ENCODE measurements at places on chromosomes 3 and 15.

- no peak for DNase-seq
Measured at GRCh38 chr3:30155755-30156154, 450.6 kb upstream of the TGFBR2 start.

DNA sequence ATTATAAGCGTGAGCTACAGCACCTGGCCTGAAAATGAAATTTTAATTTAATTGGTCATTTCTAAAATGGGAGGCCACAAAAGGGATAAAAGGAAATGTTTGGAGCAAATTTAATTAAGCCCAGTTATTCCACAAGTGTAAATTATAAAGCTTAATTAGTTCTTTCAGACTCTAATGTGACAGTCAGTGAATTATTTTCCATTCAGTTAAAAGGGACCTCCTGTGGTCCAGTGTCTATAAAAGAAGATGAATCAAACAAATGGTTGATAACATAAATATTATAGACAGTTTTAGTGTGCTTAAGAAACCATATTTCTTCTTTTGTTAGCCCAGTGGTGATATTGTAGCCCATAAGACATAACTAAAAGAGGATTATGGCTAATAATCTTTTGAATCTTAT is 66.4 kb downstream of the CNOT10 start:
- no peak for DNase-seq

GRCh38 chr3:127394984-127395662 is 107.3 kb upstream of the PRR20G start:
- DNase-seq = no peak

DNA sequence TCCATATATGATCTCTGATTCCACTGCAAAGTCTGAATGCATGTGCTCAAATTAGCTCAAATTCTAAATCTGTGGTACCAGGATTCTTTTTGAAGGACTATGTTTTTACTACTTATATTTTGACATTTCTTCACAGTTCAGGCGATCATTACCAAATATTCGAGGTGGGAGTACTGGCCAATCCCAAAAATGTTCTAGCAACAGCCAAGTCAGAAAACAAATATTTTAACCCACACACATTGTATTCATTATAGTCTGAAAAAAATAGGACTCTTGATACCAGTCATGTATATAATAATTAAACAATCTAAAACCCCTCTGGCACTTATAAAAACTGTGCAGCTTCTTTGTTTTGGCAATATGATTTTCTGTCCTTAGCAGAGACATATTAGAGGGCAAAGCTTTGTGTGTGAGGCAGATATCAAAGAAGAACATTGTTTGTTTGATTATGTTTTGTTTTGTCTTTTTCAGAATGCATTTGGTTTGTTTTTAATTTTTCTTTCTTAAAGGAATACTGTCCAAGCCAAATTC is 37.4 kb downstream of the FGF7 start:
- no peak for DNase-seq

GRCh38 chr3:76138921-76139320 is 353.6 kb upstream of the ZNF717 start:
- DNase-seq = no peak

DNA sequence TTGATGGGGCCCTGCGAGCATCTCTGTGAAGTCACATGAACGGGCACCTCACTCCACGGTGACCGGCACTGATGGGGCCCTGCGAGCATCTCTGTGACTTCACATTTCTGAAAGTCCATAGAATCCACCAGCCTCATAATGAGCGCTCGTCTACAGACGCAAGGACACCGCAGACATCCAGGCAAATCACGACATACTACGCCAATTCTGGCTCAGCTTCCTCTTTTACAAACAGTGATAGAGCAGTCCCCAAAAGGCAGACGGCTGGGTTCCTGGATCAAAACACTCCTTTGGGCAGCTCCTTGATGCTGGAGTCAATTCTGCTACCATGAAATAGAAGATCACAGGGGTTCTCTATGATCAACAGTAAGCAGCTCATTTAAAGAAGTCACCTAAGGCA is 125.4 kb downstream of the XXYLT1 start:
- no peak for DNase-seq

DNA sequence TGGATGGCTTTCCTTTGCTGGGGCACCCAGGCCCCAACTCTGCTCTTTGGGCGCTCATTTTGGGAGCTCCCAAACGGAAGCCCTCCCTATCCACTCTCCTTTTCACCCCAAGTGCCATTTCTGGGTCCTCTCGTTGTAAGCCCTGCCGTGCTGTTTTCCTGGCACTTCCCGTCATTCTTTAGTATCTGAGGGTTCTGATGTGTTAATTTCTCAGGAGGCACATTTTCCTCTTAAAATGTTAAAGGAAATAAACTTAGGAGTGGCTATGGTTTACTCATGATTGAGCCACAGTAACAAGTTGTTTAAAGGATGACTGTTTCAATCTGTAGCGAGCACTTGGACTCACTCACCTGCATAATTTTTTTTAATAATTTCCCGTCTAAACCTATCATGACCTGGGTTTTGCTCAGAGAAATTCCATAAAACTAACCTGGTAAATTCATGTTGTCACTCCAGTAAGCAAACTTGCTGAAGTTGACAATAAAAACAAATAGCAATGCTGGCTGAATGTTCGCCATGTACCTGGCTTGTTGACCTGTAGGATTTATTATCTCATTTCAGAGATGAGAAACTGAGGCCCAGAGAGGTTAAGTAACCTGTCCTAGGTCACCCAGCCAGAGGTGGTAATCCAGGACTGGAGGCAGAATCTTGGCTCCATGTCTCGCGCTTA is 10.6 kb downstream of the ALDH1A3 start:
- DNase-seq = no peak

DNA sequence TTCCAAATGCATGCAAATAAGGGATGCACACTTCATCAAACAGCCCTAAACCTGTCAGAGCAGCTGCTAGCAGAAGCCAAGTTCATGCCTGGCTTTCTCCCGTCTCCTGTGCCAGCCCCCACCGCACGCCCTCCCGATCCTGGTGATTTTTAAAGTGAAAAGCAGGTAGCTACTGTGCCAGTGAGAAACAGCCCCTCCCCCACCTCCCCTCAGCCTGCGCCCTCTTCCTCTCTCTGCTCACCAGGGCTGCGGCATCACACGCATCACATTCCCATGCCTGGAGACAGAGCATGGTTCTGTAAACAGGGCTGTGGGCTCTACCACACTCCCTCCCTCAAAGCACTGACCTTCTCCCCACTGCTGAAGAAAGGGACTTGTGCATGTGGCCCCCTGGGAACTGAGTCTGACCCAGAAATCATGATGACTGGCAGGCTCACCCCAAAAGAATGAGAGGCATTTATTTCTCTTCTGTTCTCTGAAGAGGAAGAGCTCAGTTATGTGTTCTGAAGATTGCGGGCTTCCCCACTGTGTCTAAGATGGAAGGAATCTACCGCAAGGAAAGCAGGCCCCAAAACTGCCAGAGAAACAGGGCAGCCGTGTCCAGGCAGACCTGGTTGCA is 14.5 kb upstream of the SLC6A1 start:
- DNase-seq = no peak

Measured in stimulated activated CD4-positive, alpha-beta T cell treated with anti-CD3 and anti-CD28 coated beads, Interleukin-12 subunit alpha, Interleukin-12 subunit beta, amount 100 ng/mL, for 24 hours (primary cell).